ENCODE measurements at places on chromosomes 12 and 14.
A peak's percentile ranks its signal among the peaks of the same experiment; 100 is the strongest.

GRCh38 chr14:42911642-42912041 lies 1305.0 kb downstream of the LRFN5 start:
- no peaks in the 10 kb centered on the region for H3K36me3 ChIP-seq
- H3K27ac ChIP-seq = no peak overlapping the region
- DNase-seq = no peak

- no peaks in the 10 kb centered on the region for H3K27me3 ChIP-seq
- DNase-seq = no peak
- H3K4me3 ChIP-seq = no peak overlapping the region
- H3K4me1 ChIP-seq = no peaks in the 10 kb centered on the region
Observed at GRCh38 chr12:28535216-28535615, 345.0 kb downstream of the CCDC91 start.

- H3K4me3 ChIP-seq = no peak overlapping the region
- H3K36me3 ChIP-seq = peaks cover 11% of the 10 kb centered on the region
- DNase-seq = no peak
- H3K27me3 ChIP-seq = no peaks in the 10 kb centered on the region
- H3K4me1 ChIP-seq = peaks cover 10% of the 10 kb centered on the region
Observed at GRCh38 chr14:70771781-70772212, 37.5 kb downstream of the MAP3K9 start.

DNA sequence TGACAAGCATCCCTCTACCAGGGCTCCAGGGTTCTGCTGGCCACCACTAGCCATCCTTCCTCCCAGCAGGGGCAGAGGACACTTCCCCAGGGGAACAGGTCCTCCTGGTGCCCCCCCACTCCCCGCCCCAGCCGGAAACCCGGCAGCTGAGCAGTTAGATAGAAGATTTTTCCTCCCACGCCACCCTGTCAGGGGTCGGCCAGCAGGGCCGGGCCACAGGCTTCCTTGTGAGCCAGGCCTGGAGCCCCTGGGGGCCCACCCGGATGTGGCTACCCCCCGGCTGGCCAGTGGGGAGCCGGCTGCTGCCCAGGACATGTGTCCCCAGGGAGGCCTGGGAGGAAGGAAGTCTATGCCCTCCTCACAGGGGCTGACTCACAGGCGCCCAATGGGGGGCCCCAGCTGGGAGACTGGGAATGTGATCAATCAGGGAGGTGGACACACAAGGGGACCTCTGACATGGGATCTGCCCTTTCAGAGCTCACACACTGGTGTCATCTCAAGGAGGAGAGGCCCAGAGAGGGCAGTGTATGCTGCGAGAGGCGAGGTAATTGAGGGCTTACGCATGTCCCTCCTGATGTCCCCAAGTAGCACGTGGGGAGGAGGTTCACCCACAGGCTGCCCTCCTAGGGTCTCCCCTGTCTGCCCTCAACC lies 4.2 kb downstream of the SH2B3 start:
- no peak for DNase-seq
- H3K27ac ChIP-seq = peak overlapping the region; percentile 87
- H3K4me1 ChIP-seq = peaks cover 56% of the 10 kb centered on the region
- peak overlapping the region; percentile 75 for H3K4me3 ChIP-seq
- H3K36me3 ChIP-seq = peaks cover 4% of the 10 kb centered on the region

GRCh38 chr12:5723071-5723470 lies 222.0 kb downstream of the ANO2 start:
- H3K36me3 ChIP-seq = no peaks in the 10 kb centered on the region
- no peak overlapping the region for H3K4me3 ChIP-seq
- DNase-seq = no peak
- peaks cover 15% of the 10 kb centered on the region for H3K27me3 ChIP-seq

GRCh38 chr14:91252871-91253794 lies 8.6 kb upstream of the GPR68 start:
- H3K27ac ChIP-seq = peak overlapping the region; percentile 6
- peak; percentile 38 for DNase-seq
- no peaks in the 10 kb centered on the region for H3K36me3 ChIP-seq
- H3K27me3 ChIP-seq = no peaks in the 10 kb centered on the region

- H3K36me3 ChIP-seq = peaks cover 24% of the 10 kb centered on the region
- no peak overlapping the region for H3K4me3 ChIP-seq
- H3K4me1 ChIP-seq = peaks cover 7% of the 10 kb centered on the region
- no peak overlapping the region for H3K27ac ChIP-seq
Observed at GRCh38 chr12:118420673-118421072, 44.3 kb downstream of the SUDS3 start.

- DNase-seq = no peak
- H3K27me3 ChIP-seq = peaks cover 9% of the 10 kb centered on the region
- H3K27ac ChIP-seq = no peak overlapping the region
- no peaks in the 10 kb centered on the region for H3K36me3 ChIP-seq
Observed at GRCh38 chr12:91622981-91623380, 440.4 kb upstream of the DCN start.

GRCh38 chr12:1350055-1350933 lies 244.1 kb downstream of the FBXL14 start:
- no peak overlapping the region for H3K4me3 ChIP-seq
- no peaks in the 10 kb centered on the region for H3K4me1 ChIP-seq
- H3K27me3 ChIP-seq = no peaks in the 10 kb centered on the region
- no peak for DNase-seq

GRCh38 chr14:93122826-93123225 lies 7.1 kb upstream of the ITPK1 start:
- H3K36me3 ChIP-seq = no peaks in the 10 kb centered on the region
- no peaks in the 10 kb centered on the region for H3K4me1 ChIP-seq
- H3K4me3 ChIP-seq = no peak overlapping the region
- peaks cover 1% of the 10 kb centered on the region for H3K27me3 ChIP-seq

DNA sequence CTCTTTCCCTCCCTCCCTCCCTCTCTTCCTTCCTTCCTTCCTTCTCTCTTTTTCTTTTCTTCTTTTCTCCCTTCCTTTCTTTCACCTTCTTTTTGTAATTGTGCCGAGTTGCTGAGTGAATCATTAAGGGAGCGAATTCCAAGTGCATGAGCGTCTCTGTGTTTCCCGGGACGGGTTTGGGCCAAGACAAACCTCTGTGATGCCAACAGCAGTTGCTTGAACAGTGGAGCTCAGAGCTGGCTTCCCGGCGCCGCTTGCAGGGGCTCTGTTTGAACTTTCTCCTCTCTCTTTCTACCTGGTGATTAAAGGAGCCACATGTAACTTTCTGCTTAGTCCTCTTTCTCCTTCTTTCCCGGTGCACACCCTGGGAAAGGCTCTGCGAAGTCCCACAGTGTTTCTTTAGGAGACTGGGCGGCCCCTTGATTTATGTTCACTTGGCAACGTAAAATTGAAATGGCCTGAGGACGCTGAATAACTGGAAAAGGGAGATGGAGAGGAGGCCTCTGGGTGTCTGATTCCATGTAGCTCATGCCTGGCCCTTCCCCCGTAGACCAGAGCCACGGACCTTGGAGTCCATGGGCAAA lies 33.7 kb upstream of the MAP1LC3B2 start:
- peaks cover 3% of the 10 kb centered on the region for H3K27me3 ChIP-seq
- H3K4me1 ChIP-seq = peaks cover 7% of the 10 kb centered on the region
- H3K27ac ChIP-seq = no peak overlapping the region
- no peak for DNase-seq

DNA sequence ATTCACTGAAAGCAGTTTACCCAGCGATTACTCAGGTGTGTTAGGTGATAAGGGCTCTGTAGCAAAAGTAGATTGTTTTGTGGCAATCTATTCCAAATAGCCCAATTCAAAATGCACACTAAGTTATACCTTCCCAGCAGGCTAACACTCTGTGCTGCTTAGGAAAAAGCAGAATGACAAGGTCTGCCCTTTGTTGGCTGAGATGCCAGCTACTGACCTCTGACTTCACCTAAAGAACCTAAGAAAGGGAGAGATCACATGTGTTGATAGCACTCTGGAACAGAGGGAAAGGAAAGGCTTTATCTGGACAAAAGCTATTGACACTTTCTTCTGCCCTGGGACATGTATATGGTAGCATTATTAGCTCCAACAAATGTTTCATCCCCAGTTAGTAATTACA lies 402.3 kb downstream of the EGLN3 start:
- H3K4me1 ChIP-seq = no peaks in the 10 kb centered on the region
- no peak for DNase-seq
- H3K27ac ChIP-seq = no peak overlapping the region
- H3K27me3 ChIP-seq = no peaks in the 10 kb centered on the region

DNA sequence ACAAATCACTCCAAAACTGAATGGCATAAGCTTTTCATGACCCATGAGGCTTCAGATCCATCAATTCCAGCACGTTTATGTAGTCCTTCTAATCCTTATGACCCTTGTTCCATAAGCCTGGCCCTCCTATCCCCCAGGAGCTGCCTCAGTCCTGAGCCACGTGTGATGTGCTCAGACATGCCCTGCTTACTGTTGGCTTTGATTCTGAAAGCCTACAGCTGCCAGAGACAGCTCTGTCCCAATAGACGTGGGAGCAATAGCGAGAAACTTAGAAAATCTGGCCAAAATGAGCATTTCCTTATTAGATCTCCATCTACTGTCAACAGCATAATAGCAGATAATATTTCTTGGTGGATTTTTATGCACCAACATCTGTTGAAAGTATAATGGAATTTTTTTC lies 33.2 kb downstream of the DUSP6 start:
- peaks cover 5% of the 10 kb centered on the region for H3K4me1 ChIP-seq
- no peaks in the 10 kb centered on the region for H3K36me3 ChIP-seq
- no peak for DNase-seq
- H3K27me3 ChIP-seq = no peaks in the 10 kb centered on the region
- H3K27ac ChIP-seq = no peak overlapping the region

- H3K4me3 ChIP-seq = no peak overlapping the region
- no peaks in the 10 kb centered on the region for H3K4me1 ChIP-seq
- H3K27me3 ChIP-seq = no peaks in the 10 kb centered on the region
Observed at GRCh38 chr14:25250516-25250915, 200.6 kb upstream of the STXBP6 start.

- H3K4me1 ChIP-seq = peaks cover 4% of the 10 kb centered on the region
- no peak for DNase-seq
- peaks cover 32% of the 10 kb centered on the region for H3K36me3 ChIP-seq
- no peak overlapping the region for H3K27ac ChIP-seq
Observed at GRCh38 chr12:27076928-27077327, 5.5 kb downstream of the C12orf71 start.

DNA sequence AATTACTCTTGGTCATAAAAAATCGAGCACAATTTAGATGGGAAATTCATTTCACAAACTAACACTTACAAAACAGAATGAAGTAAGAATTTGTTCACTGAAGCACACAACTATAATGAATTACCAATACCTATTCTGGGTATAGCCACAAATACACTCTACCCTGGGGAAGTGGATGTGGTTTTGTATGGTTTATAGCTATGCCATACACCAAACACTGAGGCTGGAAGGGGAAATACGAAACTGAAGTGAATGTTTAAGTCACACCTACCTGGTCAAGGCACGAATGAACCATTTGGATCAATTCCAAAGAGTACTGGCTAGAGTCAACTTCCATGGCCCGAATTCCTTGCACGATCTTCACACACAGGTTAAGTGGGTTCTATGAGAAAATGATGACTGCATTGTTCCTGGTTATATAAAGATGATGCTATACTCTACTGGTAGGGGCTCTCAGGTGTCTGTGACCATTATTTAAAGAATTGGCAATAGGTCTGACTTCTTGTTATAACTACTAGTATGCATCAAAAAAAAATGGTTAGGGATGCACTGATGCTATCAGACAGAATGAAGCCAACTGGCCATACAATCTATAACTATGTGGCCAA lies 12.8 kb downstream of the NEK9 start:
- DNase-seq = no peak
- H3K4me1 ChIP-seq = no peaks in the 10 kb centered on the region
- no peak overlapping the region for H3K27ac ChIP-seq
- H3K27me3 ChIP-seq = no peaks in the 10 kb centered on the region
- peaks cover 31% of the 10 kb centered on the region for H3K36me3 ChIP-seq

GRCh38 chr12:78555802-78556201 lies 308.8 kb upstream of the SYT1 start:
- H3K4me3 ChIP-seq = no peak overlapping the region
- H3K27ac ChIP-seq = no peak overlapping the region

- H3K4me1 ChIP-seq = peaks cover 4% of the 10 kb centered on the region
- no peak overlapping the region for H3K27ac ChIP-seq
- DNase-seq = no peak
- H3K27me3 ChIP-seq = peaks cover 2% of the 10 kb centered on the region
- no peak overlapping the region for H3K4me3 ChIP-seq
- H3K36me3 ChIP-seq = no peaks in the 10 kb centered on the region
Observed at GRCh38 chr12:68222326-68222725, 3.3 kb downstream of the IL26 start.

DNA sequence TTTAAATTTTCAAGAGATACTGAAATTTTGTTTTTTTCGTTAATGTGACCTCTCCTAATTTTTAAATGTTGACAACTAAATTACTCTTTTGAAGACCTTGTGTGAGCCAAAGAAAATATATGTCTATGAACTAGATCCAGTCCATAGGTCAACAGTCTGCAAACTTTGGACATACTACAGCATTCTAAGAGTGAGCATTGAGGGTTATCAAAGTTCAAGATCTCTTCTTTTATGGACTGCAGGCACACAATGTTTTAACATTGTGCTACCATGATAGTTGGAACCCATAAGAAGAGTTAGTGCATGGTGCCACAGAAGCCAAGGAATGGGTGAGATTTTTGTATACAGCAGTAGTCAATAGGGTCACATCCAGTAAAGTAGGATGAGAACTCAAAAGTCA lies 43.0 kb upstream of the ACSS3 start:
- no peaks in the 10 kb centered on the region for H3K36me3 ChIP-seq
- H3K27me3 ChIP-seq = no peaks in the 10 kb centered on the region
- H3K4me1 ChIP-seq = no peaks in the 10 kb centered on the region
- H3K27ac ChIP-seq = no peak overlapping the region
- no peak overlapping the region for H3K4me3 ChIP-seq

GRCh38 chr14:99574099-99574880 lies 29.7 kb downstream of the CCDC85C start:
- H3K27me3 ChIP-seq = peaks cover 6% of the 10 kb centered on the region
- no peak overlapping the region for H3K27ac ChIP-seq
- H3K36me3 ChIP-seq = no peaks in the 10 kb centered on the region

DNA sequence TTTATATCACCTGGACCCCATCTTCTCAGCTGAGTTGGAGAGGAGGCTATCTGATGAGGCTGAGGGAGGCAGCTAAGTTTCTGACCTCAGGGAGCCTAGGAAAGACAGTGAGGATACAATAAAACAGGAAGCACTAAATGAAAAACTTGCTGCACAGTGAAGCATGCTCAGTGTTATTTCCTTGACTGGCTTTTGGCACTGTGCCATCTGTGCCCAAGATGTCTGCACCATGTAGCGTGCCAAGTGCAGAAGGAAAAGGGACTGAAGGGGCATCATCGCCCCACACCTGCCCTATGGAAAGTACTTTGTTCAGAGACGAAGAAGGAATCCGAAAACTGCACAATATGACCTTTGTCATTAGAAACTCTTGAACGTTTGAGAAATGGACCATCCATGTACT lies 102.7 kb downstream of the ANO4 start:
- no peak overlapping the region for H3K27ac ChIP-seq
- H3K36me3 ChIP-seq = no peaks in the 10 kb centered on the region
- H3K4me3 ChIP-seq = no peak overlapping the region
- no peak for DNase-seq
- no peaks in the 10 kb centered on the region for H3K4me1 ChIP-seq

Data from memory B cell (primary cell).